ENCODE measurements at places on chromosomes 5 and 9.

DNA sequence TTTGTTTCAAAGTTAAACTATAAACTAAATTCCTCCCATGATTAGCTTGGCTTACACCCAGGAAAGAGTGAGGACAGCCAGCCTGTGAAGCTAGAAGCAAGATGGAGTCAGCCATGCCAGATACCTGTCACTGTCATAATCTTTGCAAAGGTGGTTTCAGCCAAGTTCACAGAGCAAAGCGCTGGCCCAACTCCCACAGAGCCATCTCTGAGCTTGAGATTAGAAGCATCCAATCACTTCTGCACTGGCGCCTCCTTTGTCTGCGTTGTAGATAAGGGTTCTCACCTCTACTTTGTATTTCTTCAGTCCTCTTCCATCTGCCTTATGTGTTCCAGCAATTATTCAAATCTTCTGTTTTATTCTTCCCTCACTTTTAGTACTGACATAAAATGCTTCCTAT lies 119.4 kb upstream of the ACO1 start:
- DNase-seq, result no peak

DNA sequence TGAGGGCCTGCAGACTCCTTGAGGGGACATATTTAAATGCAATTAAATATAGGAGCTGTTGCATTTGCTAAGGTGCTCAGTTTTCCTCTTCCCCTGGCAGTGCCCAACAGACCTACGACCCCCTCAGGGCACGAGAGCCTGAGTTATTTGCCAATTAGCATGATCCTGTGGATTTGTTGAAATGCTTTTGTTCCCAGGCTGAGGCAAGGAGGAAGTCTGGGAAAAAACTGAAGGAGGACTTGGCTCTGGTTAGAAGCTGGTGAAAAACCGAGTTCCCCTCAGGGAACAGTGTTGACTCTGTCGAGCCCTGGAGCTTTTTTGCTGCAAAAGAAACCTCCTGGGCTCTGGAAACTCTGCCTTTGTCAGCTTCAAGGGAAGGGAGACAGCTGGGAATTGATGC lies 103.6 kb upstream of the SHB start:
- no peak for DNase-seq

GRCh38 chr5:111972080-111972479 lies 215.1 kb upstream of the NREP start:
- no peak for DNase-seq

GRCh38 chr5:179406031-179406961 lies 61.0 kb upstream of the ADAMTS2 start:
- peak; percentile 33 for DNase-seq

GRCh38 chr5:125719681-125720347 lies 703.4 kb upstream of the GRAMD2B start:
- no peak for DNase-seq

GRCh38 chr5:111394586-111394985 lies 117.7 kb downstream of the STARD4 start:
- DNase-seq, result peak; percentile 68

GRCh38 chr5:113771483-113771882 lies 258.0 kb downstream of the YTHDC2 start:
- DNase-seq, result no peak

DNA sequence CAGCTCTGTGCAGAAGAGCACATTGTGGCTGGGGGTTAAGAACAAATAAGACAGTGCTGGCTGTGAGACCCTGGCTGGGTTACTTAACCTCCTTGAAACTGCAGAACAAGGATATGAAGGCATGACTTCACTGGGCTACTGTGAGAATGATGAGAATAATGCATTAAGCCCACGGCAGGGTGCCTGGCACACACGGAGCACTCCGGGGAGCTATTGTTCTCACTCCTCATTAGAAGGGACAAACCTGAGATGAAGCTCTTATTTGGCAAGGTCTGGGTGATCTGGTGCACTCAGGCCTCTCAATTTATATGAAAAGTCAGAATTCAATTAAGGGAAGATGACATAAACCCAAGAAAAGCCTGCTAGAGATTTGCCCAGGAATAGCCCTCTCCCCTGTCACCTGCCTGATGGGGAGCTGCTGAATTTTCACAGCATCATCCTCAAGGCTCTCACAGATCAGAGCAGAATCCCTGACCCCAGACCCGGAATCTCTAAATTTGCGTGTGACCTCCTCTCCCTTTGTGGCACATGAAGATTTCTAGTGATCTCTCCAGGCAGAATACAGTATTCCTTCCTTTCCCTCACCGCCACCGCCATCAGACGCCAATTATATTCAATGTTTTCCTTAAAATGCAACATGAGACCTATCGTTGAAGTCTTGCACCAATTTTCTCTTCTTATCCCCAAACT lies 102.1 kb downstream of the COL23A1 start:
- no peak for DNase-seq

DNA sequence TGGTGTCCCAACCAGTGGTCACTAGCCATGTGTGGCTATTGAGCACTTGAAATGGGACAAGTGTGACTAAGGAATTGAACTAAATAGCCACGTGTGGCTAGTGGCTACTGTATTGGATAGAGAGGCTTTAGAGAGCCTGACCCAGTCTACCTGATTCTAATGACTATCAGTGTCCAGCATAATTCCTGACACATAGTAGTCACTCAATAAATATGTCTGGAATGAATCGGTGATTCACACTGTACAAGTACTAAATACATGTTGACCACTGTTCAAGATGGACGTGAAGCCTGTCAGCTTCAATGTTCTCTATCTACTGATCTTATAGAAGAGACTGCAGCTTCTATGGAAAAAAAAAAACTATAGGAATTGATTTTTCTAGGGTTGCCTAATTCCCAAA lies 57.7 kb upstream of the MAST4 start:
- no peak for DNase-seq

DNA sequence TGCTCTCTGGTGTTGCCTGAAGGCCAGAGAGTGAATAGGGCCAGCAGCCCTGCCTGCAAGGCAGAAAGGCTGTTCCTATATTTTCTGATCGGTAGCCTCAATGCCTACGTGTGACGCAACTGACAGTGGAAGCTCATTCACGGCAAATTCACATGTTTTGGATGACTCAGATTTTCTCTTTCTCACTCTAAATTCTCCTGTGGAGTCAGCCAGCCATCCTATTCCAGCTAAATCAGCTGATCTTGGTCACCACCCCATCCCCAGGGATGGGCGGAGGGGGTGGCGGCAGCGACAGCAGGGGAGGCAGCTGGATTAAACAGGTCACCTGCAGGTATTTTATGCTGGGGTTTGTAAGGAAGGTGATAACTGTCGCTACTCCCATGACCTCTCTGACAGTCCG lies 52.3 kb downstream of the ZNF510 start:
- DNase-seq, result no peak

DNA sequence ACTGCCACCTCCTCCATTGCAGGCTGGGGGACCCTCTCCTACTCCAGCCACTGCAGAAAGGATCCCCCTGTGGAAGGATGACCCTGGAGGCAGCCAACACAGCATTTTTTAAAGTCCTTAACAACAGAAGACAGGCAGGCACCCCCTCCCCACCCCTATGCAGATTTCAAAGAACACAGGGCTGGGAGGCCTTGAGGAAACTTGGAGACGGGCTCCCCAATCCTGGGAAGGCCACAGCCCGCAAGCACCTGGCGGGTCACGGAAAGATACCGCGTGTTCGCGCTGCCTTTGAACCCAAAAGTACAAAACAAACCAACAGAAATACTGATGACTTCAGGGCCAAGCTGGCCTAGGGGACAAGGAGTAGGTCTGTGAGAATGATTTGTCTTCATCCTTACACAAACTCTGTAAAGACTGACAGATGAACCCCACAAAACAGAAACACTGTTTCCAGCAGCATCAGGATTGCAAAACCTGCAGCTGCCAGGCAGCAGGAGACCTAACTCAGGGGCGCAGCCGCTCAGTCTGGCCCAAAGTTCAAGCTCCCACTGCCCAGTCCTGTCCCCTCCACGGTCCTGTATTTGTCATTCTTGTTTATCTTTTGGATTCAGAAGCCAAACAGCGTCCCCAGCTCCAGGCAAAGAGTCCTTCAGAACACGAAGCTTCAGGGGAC lies 13.8 kb downstream of the VAV2 start:
- no peak for DNase-seq

DNA sequence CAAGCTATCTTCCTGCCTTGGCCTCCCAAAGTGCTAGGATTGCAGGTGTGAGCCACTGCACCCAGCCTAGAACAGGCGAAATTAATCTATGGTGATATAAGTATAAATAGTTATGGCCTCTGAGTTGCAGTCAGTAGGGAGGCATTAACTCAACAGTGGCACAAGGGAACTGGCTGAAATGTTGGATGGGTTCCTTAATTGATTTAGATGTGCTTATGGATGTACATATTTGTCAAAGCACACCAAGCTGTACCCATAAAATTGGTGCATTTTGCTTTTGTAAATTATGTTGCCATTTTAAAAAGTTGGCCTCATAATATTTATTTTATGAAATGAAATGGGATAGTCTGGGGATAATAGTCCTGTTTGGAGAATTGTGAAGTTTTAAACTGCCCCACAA lies 36.8 kb upstream of the GLIPR2 start:
- DNase-seq, result no peak

DNA sequence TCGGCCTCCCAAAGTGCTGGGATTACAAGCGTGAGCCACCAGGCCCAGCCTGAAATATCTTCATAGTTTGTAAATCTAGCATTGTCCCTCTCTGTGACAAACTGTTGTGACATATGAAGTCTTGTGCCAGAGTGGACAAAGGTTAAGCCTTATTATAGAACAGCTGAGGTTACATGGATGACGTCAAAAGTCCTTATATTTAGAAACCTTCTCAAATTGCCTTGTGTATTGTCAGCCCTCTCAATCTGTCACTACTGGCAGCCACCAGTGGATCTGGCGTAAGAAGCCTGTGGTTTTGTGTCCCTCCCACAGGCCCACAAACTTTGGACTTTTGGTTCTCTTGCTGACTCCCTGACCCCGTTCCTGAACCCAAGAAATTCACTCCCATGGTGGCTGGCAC lies 79.4 kb upstream of the CCDC112 start:
- peak; percentile 66 for DNase-seq

DNA sequence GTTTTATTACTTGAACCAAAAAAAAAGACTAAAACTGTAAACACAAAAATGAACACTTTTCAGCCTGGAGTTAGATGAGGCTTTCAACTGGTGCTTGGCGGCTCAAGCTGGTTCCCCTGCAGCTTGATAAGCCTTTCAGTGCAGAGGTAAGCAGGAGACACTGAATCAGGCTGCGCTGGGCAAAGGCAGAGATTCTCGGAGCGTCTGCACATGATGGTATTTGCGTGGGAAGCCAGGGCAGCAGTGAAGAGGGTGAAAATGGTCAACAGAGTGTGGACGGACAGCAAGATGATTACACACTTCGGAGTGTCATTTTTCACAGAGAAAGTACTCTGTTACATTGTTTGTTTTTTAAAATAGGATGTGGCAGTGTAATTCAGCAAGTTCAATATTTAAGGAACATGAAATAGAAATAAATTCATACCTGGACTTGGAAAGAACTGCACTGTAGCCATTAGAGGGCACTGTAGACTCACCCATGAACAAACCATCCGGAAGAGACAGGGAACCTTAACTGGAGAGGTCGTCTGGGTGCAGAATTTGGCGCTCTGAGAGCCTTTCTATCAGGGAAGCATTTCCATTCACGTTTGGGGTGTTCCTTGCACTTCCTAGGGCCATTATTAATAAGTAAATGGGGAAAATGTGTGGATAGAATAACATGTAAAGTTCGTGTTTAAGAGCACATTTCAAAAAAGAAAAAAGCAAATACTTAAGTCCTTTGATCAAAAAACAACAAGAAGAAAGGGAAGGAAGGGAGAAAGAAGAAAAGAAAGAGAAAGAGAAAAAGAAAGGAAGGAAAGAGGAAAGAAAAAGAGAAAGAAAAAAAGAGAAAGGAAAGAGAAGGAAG lies 69.8 kb downstream of the ICE1 start:
- peak; percentile 57 for DNase-seq

GRCh38 chr9:33351547-33351946 lies 50.8 kb downstream of the AQP7 start:
- DNase-seq, result no peak

DNA sequence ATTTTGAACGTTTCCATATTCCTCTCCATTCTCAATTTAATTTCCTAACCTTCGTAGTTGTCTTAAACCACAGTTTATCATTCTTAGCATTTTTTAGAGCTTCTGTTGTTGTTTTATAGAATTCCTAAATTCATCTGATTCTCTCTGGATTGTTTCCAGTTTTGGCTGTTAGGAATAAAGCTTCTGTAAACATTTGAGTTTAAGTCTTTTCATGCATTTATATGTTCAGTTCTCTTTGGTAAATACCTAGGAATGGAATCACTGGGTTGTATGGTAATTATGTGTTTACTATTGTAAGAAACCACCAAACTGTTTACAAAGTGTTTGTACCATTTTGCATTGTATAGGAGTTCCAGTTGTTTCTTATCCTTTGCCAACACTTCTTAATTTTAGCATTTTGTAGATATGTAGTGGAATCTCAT lies 29.7 kb downstream of the GPR21 start:
- peak; percentile 92 for DNase-seq

DNA sequence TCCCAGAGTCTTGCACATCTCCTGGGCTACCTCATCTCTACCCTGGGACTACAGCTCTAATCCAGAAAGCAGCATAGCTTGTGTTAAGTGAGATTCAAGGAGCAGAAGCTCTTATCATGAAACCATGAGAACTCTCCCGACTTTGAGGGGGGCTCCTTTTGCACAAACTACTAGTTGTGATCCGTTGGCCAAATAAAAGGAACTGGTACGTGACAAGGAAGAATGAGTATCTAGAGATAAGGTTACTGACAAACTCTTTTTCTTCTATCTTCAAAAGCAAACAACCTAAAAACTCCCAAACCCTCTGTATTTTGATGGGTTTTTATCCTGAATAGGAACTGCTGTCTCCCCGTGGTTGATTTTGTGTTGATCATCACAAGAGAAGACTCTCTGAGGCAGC lies 168.5 kb downstream of the SLC24A2 start:
- DNase-seq, result no peak

All from AG10803 (cell line).